Cortex of kidney (tissue), 1 donor: ENCODE measurements at places on chromosomes 7 and 10.

DNA sequence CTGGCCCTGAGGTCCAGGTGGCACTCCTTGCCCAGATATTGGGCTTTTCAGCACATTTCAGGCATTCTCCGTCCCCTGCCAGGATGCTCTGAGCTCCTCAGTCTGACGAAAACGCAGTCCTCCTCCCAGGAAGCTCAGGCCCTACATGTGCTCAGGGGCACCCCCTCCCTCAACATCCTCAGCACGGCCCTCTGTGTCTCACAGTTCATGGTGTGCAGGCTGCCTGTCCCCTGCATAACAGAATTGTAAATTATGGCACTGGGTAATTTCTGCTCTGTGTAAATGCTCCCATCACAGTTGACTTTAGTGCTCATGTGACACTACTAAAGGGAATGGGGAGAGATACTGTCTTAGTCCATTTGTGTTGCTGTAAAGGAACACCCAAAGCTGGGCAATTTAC is 563.8 kb downstream of the DNAJB6 start:
- no peak for DNase-seq

DNA sequence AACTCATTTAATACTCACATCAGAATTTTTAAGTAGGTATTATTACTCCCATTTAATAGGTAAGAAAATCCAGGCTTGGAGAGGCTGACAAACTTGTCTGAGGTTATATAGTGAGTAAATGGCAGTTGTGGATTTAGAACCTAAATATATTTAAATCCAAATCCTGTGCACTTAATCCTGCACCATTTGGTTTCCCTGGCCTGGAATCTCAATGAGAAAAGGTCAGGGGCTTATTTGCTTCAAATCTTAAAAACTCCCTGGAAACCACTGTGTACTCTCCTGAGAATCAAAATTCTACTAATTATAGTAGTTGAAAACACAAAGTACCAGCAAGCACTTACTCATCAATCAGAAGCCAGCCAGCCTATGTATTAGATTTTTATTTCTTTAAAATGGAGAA is 97.7 kb downstream of the DNMBP start:
- no peak for DNase-seq

DNA sequence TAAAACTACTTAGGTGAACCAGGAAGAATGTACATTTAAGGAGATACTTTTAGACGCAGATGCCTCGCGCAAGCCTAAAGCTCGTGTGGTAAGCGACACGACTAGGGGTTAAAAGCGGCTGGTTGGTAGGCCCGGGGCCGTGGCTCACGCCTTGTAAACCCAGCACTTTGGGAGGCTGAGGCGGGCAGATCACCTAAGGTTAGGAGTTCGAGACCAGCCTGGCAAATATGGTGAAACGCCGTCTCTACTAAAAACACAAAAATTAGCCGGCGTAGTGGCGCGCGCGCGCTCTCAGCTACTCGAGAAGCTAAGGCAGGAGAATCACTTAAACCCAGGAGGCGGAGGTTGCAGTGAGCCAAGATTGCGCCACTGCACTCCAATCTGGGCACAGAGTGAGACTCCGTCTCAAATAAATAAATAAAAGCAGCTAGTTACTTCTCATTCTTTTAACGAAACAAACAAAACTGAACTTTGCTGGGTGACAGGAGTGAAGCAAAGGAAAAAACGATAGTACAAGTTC is 879 bp downstream of the NUDT5 start:
- DNase-seq = no peak

DNA sequence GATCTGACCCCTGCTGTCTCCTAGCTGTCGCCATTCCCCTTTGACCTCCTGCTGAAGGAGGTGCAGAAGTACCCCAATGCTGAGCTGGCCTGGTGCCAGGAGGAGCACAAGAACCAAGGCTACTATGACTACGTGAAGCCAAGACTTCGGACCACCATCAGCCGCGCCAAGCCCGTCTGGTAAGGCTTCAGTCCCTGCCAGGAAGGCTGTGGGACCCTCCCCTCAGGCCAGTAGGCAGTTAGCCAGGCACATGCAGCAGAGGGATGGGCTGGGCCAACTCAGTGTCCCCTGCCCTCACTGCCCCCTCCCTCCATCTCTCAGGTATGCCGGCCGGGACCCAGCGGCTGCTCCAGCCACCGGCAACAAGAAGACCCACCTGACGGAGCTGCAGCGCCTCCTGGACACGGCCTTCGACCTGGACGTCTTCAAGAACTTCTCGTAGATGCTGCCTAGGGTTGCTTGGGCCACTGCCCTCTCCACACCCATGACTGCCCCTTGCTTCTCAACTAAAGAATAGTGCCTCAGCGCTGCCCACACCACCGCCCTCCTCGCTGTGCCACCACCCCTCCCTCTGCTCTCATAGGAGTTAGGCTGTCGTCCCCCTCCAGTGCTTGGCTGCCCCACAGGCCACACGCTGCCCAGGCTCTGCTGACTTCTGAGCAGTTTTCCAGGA is 41.0 kb upstream of the ZMIZ2 start:
- DNase-seq = no peak

DNA sequence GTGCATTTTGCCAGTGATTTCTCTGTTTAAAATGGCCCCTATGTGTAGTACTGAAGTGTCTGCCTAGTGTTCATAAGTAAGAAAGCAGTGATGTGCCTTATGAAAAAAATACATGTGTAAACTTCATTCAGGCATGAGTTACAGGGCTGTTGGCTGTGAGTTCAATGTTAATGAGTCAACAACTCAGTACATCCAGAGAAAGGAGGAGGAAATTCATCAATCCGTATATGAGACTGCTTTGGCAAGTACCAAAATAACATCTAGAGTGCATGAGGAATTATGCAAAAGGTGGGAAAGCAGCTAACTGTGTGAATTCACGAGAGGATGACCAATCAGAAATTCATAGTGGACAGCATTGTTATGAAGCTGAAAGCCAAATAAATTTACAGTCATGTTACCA is 255.6 kb downstream of the ZEB1 start:
- DNase-seq = no peak
